ENCODE measurements at places on chromosomes 1 and 21.
A peak's percentile ranks its signal among the peaks of the same experiment; 100 is the strongest.

- DNase-seq: no peak
These were observed 50.3 kb downstream of the PTBP2 start for GRCh38 chr1:96771847-96772246.

DNA sequence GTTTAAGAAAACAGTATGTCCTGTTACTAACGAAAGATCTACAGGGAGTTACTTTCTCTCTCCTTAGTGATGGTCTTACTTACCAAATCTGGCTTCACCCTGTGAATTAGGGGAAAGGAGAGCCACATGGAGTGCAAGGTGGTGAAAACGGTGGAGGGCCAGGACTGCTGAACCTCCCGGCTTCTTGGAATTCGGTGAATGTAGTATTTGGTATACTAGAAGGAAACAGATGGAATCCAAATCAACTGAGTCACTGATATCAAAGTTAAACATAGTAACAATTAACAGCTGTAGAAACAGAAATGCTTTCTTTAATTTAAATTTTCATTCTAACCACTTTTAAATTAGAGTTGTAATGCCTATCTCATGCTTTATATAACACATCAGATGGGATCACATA, 45.7 kb downstream of the ALG14 start:
- no peak for DNase-seq

GRCh38 chr1:212783976-212784375, 7.6 kb downstream of the NSL1 start:
- DNase-seq: no peak

GRCh38 chr1:923131-923990, at the start of gene SAMD11:
SAMD11 (plus strand) TSS chr1:923923; CDS start chr1:924432, 509 bp downstream.
- peak; percentile 50 for DNase-seq

- DNase-seq: no peak
These were observed 371.4 kb upstream of the C1orf174 start for GRCh38 chr1:4271338-4271998.

- DNase-seq: no peak
These were observed 10.0 kb upstream of the ARHGAP29 start for GRCh38 chr1:94247138-94248094.

GRCh38 chr1:44688760-44689446, 14.4 kb downstream of the ARMH1 start:
- no peak for DNase-seq

DNA sequence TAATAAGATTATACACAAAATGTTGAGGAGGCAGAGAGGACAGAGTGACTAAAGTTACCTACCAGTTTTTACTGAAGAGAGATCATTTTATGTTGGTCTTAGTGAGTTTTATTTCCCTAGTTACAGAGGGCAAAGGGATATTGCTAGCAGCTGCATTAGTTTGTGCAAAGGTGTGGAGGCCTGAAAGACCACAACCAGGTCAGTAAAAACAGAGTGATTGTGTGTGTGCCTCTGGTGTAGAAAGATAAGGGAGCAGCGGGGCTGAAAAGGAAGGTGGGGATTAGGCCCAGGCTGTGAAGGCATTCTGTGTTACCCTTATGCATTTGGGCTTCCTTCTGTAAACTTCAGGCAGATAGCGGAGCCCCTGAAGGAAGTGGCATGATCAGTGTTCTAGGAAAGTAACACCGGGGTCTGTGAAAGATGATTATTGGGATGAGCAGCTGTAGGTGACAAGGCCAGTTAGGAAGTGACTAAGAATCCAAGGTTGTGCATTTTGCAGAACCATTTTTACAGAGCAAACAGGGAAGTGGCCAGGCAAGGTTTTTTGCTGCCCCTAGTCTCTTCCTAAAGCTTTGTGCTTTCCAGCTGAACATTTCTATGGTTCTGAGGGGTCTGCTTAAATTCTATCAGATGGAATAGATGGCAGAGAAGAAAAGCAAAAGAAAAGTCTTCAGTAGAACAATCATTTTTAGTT, 3.7 kb downstream of the GADD45A start:
- DNase-seq: no peak

DNA sequence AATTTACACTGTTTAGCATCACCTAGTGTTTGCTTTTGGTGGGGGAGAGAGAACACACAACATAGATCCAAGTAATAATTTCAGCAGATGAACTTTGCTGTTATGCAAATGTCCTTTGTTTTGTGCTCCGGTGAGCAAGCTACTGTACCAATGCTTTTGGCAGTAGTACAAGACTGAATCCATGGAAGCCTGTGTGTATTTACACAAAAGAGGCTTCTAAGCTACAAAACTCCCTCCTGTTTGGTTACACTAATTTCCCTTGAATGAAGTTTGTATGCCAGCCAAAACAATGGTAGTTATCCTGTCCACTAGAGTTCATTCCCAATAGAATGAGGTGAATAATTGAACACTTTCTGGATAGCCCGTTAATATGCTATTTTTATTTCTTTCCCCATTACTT, 320.5 kb downstream of the KCTD3 start:
- DNase-seq: no peak

GRCh38 chr1:23916209-23917131, 3.3 kb upstream of the CNR2 start:
- DNase-seq: peak; percentile 7

DNA sequence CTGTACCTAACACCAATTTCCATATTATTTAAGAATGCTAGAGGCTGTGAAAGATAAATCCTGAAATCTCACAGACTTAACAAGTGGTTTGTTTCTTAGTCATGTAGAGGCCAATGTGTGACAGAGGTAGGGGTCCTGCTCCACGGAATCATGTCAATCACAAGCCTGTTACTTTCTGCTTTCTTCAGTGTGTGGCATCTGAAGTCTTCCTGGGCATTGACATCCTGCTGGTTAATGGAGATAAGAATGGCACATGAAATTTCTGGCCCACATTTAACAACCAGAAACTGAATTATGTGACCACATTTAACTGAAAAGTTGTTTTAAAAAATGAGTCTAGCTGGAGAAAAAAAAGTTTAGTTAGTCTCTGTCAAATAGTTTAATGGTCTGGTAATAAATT, 68.3 kb upstream of the PLA2G4A start:
- DNase-seq: no peak

DNA sequence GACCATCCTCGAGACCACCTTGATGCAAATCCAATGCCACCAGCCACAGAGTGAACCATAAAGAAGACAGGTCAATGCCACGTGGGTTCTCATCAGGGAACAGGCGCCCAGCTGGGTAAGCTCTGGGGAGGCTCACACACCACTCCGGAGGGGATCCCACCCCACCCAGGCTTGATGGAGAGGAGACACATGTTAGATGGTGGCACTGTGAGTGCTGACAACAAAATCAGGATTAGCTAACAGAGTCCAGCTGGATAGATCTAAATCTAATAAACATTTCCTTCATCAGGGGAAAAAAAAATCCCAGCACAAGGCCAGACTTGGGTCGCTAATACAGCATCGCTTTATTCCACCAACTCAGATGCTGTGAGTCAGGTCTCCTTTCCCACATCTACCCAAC, 132.2 kb upstream of the TNR start:
- DNase-seq: no peak

DNA sequence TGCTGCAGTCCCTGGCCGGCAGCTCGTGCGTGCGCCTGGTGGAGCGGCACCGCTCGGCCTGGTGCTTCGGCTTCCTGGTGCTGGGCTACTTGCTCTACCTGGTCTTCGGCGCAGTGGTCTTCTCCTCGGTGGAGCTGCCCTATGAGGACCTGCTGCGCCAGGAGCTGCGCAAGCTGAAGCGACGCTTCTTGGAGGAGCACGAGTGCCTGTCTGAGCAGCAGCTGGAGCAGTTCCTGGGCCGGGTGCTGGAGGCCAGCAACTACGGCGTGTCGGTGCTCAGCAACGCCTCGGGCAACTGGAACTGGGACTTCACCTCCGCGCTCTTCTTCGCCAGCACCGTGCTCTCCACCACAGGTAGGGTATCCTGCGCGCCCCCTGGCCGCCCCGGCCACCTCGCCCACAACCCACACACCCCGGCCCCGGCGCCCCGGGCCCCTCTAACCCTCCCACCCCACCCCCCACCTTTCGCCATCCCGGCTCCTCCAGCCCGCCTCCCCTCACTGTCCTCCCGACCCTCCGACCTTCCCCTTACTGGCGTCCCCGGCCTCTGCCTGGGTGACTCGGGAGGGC, 352 bp downstream of the KCNK1 start:
- DNase-seq: no peak

Measured in activated T-helper 1 cell treated with Interleukin-2 at 50 U/mL for 16 hours (primary cell).